ENCODE measurements at places on chromosomes 3 and 15. TPM values are rescaled to one million over a fixed set of nuclear protein-coding genes. Genes with fewer than 3 reads are reported as not detected.

GRCh38 chr3:171346019-171346418, 114.2 kb downstream of the TNIK start:
- no peak for DNase-seq

DNA sequence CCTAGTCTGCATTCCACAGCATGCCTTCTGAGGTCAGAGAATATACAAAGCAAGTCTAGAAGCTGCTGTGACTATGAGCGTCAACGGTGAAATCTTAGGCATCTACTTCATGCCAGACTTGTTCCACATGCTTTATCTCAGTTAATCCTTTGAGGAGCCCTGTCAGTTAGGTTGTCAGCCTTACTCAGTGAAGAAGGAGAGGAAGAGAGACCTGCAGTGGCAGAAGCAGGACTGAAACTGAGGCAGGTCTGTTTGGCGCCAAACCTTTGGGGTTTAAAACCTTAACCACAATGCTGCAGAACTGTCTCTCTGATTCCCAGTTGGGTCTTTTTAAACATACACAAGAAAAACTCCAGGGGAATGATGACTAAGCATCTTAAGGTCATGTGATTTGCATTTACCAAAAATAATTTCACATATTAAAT, 139.0 kb upstream of the LIPC start:
- DNase-seq = peak; percentile 31

- DNase-seq = peak; percentile 33
These were observed 81.0 kb upstream of the BNC1 start for GRCh38 chr15:83365370-83365938.

DNA sequence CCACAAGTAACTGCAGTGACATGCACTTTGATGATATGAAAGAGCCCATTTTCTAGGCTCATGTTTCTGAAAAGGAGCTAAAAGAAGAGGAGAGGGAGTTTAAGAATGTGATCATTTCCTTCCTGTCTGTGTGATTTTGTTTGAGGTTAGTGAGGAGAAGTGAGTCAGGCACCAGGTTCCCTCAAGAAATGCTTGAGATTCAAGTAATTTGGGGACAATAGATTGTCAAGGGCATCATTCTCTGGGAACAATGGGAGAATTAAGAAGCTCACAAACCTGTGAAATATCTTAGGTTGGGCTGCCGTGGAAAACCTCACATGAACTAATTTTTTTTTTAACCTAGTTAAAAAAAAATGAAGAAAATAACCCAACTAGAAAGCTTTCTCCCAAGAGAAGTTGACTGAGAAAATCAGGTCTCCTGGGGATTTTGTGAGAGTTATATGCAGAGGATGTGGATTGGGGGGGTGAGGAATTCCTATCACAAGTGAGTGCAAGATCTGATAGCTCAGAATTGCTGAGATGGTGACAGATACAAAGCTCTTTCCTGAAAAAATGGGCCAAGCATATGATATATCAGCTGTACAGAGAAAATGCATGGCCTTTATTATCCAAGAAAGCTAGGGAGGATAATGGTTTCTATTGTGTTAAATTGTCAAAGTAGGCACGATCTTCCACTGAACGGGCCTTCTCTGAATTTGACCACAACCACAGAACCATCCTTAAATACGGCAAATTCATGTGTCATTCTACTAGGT, 203.3 kb downstream of the FEZF2 start:
- no peak for DNase-seq

Gene SYNPR
- not detected for total RNA-seq

DNA sequence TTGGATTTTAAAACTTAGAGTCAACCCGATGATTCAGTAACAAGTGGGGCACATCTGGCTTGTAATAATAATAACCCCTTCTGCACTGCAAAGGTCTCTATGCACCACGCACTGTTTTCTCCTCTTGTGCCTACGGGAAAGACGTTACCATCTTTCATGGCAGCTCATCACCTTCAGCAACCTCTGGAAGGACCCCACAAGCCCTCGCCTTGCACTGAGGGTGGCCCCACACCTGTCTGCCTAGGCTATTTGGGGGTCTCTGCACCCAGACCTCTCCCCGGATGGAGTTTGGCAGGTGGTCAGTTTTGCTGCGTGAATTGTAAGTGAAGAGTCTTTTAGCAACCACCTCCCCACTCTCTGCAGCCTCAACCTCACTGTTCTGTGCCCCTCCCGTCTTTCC, 138.6 kb upstream of the MEF2A start:
- no peak for DNase-seq

Gene AGBL1
- not detected for total RNA-seq

DNA sequence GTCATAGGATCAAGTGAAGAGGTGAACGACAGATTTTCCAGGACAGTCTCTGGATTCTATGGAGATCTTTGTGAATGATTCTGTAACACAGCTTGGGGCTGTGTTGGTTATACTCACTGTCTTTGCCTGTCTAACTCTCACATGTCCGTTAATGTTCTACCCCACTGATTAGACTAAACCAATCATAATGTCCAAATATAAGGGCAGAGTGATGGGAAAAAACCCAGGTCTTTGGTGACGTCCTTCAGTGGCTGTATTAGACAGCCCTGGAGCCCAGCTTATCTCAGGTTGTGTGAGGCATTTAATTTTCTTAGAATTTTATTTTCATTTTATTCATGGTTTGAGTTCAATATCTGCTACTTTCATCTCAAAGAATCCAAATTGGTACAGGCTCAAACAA, 59.3 kb upstream of the TRA2B start:
- no peak for DNase-seq

DNA sequence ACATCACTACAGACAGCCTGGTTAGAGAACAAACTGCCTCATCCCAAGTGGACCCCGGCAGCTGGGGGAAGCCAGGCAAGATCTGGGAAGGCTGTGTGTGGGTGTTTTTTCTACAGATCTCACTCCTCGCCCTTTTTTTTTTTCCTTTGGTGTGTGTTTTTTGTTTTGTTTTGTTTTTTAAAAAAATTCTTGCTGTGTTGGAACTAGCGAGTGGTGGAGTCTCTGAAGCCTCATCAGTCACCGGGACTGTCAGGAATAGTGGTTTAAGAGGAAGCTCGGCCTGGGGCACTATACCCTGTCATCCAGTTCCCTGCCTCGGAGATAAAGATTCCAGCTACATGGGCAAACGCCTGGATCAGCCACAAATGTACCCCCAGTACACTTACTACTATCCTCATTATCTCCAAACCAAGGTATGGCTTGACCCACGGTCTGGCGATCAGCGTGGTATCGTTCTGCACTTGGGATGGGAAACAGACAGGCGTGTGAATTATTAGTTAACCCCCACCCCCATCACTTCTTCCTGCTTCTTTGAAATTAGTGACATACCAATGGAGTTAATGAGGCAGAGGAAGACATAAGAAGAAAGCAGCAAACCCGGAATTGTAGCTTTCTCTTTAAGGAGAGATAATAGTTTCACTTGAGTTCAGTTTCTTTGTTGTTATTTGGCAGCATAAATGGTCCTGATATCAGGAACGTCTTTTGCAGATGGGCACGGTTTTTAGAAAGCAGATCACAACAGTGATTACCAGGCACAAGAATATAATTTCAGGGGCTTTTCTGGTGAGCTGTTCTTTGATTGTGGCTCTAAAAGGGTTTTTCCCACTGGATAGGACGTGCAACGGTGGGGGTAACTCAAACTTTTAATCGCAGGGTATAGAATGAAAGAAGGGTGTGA, 722 bp downstream of the RBMS3 start:
- peak; percentile 33 for DNase-seq

Data from activated CD8-positive, alpha-beta T cell treated with anti-CD3 and anti-CD28 coated beads for 36 hours (primary cell).